H1 (cell line): ENCODE measurements at places on chromosomes 1 and 21.

DNA sequence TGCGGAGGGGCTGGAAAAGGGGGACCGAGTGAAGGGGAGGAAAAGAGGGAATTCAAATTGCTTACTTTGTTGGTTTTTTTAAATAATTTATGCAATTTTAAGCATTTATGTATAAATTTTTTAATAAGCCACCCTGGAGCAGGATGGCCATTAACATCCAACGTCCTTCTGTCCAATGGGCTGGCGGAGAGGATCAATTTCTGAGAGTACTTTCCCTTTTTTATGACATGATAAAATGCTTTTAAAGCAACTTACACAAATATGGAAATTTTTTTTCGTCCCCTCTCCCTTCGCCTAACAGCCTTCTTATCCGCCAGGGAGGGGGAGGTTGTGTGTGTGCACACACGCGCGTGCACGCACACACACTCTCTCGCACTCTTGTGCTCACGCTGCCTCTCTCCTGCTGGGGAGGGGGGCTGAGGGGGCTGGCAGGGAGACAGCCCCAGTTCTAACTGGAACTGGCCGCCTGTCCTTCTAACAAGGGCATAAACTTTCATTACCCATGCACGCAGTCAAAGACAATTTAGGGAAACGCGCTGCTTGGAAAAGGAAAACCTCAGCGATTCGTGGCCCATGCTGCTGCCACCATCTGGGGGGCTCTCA lies 123.2 kb downstream of the CASZ1 start:
- DNase-seq: no peak

DNA sequence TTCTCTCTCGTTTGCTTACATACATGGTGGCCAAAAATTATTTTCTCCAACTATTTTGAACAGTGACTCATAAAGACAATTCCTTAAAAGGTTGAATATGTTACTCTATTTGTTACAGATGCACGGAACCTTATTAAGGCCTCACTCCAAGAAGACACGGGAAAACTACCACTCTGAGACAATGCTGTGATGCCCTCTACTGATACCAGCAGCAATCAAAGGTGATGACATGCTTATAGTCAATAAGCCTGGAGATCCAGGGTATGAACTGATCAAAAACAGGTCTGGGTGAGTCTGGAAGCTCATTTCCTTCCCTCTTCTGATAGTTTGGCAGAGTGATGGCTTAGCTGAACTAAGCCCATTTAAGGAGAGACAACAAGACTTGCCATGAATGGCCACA lies 563.0 kb downstream of the LRRIQ3 start:
- no peak for DNase-seq

- DNase-seq: no peak
Measured at GRCh38 chr1:214439352-214440119, 111.9 kb downstream of the PTPN14 start.

GRCh38 chr1:231493421-231494185 lies 34.9 kb upstream of the TSNAX start:
- DNase-seq: no peak

DNA sequence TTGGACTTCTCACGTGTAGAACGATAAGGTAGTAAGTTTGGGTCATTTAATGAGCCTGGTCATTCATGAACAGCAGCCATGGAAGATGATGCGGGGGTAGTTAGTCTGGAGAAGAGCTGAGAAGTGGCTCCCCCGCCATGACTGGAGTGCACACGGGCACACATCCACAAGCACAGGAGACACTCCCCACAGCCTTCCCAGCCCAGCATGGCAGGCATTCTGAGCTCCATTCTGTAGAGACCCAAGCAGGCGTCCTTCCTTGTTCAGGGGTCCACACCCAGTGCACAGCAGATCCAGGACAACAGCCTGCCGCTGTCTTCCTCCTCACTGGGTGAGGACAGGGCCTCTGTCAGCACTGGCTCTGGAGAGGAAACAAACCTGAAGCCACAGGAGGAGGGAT lies 57.0 kb downstream of the SCCPDH start:
- no peak for DNase-seq

- no peak for DNase-seq
Measured at GRCh38 chr1:197771386-197771785, 3.9 kb downstream of the DENND1B start.

GRCh38 chr1:225880222-225880588 lies 2.0 kb downstream of the TMEM63A start:
- no peak for DNase-seq

DNA sequence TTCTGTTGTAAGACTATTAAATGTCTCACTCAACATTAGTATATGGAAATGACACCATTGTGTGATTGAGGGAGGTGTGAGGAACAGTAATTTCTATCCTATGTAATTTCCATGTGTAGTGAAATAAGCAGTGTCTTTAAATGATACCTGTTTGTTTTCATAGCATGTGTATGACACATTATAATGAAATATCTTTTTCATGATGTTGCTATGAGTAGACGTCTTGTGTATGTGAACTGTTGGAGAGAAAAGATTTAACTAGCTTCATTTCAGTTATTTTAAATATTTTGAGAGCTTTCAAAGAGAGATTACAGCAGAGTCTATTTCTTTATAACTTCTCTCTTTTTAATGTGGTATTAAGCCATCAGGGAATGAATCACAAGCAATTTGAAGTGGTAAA lies 71.5 kb upstream of the QSOX1 start:
- DNase-seq: no peak

DNA sequence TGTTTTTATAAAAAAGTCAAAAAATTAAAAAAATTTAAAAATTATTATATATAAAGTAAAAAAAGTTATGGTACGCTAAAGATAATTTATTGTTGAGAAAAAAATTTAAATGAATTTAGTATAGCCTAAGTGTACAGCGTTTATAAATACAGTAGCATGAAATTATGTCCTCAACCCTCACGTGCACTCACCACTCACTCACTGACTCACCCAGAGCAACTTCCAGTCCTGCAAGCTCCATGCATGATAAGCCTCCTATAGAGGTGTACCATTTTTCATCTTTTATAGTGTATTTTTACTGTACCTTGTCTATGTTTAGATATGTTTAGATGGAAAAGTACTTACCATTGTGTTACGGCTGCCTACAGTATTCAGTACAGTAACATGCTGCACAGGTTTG lies 5.1 kb downstream of the DISC1 start:
- no peak for DNase-seq

DNA sequence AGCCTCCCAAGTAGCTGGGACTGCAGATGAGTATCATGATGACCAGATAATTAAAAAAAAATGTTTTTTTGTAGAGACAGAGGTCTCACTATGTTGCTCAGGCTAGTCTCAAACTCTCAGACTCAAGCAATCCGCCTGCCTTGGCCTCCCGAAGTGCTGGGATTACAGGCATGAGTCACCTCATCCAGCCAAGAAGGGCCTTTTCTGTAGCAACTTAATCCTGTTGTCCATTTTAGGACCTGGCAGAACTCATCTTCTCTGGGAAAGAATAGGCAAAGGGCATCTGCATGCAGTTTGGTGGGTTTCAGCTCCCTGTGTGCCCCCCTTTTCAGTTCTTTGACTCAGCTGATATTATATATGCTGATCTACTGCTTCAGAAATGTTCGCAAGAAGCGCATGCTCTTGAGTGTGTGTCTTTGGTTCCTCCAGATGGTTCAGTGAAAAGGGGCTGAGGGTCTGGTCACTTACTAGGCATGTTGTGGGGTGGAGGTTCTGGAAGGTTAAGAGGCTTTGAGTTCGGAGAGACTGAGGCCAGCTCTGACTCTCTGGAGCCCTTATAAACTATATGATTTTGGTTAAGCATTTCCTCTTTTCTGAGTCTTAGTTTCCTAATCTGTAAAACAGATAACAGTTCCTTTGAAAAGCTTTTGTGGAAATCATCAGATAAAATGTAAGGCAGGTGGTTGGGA lies 19.4 kb upstream of the SRSF4 start:
- no peak for DNase-seq

- no peak for DNase-seq
Measured at GRCh38 chr1:22402356-22403053, 49.1 kb upstream of the ZBTB40 start.

- no peak for DNase-seq
Measured at GRCh38 chr1:25695090-25695770, 78.6 kb downstream of the MAN1C1 start.

DNA sequence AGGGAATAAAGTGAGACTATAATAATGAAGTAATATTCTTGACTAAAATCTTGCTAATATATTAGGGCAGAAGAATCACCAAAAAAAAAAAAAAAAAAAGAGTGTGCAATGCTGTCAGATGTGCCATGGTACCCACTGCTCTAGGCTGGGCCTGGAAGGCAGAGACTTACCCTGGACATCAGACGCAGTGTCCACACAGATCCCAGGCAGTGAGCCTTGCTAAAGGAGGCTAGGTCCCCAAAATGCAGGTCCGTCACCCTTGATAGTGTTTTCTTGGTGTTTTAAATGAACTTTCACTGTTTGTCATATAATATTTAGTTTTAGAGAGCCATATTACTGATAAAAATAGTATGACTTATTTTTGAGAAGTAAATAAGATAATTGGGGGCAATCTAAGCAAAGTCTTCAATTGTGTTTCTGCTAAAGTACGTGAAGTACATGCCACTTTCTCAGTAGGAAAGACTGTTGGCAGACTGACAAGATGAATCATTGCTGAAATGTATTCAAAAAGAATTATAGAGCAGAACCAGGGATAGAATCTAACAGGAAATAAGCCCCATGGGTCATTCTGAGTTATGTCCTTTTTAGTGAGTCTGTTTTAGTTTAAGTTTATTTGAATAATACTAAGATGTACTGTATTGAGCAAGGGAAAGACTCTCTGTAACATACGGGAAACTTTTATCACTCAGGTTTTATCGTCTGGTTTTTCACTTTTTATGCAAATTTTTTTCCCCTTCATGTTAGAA lies 74.6 kb upstream of the PDC start:
- DNase-seq: no peak

GRCh38 chr1:236706183-236706582 lies 19.9 kb downstream of the ACTN2 start:
- DNase-seq: no peak

DNA sequence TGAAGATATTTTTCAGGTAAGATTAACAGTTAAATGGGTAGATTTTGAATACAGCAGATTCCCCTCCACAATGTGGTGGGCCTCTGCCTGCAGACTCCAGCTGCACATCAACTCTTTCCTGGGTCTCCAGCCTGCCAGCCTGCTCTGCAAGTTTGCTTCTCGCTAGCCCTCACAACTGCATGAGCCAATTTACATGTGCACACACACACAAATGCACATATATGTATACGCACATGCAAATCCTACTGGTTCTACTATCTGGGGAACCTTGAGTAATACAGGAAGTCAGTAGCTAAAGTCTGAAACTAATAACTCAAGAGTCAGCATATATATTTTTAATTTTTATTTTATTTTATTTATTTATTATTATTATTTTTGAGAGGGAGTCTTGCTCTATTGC lies 34.8 kb upstream of the QSOX1 start:
- DNase-seq: no peak

GRCh38 chr1:24233684-24234600 lies 46.9 kb upstream of the IFNLR1 start:
- DNase-seq: no peak

DNA sequence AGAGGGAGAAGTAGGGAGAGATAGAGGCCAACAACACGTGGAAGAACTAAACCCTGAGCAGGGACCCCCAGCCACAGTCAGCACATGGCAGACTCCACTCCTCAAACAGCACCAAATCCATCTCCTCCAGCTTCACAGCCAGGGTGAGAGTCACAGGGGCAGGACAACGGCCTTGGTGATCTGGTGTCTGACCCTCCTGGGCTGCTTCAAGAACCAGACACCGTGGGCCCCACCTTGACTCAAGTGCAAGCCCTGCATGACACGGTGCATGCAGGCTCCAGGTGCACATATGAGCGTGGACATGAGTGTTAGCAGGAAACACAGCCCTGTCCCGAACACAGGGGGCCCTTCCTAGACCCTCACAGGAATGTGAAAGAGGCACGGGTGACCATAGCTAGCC lies 21.9 kb downstream of the S100A7 start:
- DNase-seq: no peak

DNA sequence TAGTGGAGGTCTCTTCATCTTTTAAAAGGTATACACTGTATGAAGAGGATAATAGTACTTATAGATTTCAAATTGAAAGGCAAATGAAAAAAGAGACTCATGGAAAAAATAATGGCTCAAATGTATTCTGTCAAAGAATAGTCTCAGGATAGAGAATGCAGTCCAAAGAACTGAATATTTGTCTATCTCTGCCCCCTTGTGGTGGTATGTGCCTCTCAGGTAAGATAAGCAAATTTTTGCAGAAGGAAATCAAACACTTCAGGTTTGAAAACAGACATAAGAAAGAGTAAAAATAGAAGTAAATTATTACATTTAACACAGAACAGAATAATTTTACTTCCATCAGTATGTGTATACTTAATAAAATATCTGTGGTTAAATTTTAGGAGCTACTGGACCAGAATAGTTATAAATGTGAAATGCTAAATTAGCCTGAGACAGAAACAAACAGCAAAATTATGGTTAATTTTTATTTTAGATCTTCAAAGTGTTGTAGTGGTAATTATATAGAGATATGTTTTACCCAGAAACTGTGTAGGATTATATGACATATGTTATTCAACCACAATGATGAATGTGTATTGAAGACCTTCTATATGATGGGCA lies 164.4 kb upstream of the PALMD start:
- DNase-seq: no peak

GRCh38 chr21:40732253-40733023 lies 114.5 kb downstream of the DSCAM start:
- no peak for DNase-seq

DNA sequence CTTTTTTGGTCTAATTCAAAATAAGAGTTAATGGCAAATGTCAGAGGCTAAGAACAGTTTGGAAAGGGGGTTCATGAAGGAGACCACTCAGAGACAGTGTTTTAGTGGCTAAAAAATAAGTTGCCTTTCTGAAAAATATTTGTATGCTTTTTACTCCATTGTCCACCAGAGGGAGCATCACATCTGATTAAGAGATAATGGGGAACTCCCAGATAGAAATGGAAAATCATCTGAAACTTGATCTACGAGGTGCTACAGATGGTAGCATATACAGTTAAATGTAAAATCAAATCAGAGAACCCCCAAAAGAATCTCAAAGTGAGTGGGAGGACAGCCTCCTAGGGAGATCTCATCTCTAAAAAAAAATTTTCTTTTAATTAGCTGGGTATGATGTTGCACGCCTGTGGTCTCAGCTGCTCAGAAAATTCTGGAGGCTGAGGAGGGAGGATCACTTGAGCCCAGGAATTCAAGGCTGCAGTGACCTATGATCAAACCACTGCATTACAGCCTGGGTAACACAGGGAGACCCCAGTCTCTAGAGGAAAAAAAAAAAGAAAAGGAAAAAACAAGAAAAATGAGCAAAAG lies 9.7 kb downstream of the SMYD3 start:
- DNase-seq: no peak

GRCh38 chr1:234613128-234613875 lies 3.3 kb upstream of the IRF2BP2 start:
- no peak for DNase-seq

GRCh38 chr1:92778376-92778775 lies 6.5 kb downstream of the EVI5 start:
- no peak for DNase-seq
